ENCODE measurements at places on chromosomes 12 and 14.
A peak's percentile ranks its signal among the peaks of the same experiment; 100 is the strongest.

- DNase-seq = no peak
Observed at GRCh38 chr12:80580254-80580653, 127.2 kb upstream of the MYF6 start.

GRCh38 chr14:82778601-82779000 lies 1244.9 kb upstream of the SEL1L start:
- no peak for DNase-seq

- no peak for DNase-seq
Observed at GRCh38 chr12:20234474-20234873, 133.9 kb upstream of the PDE3A start.

GRCh38 chr12:113405694-113406093 lies 2.0 kb upstream of the SDS start:
- DNase-seq = no peak

GRCh38 chr12:46874642-46875041 lies 48.8 kb upstream of the SLC38A4 start:
- no peak for DNase-seq

DNA sequence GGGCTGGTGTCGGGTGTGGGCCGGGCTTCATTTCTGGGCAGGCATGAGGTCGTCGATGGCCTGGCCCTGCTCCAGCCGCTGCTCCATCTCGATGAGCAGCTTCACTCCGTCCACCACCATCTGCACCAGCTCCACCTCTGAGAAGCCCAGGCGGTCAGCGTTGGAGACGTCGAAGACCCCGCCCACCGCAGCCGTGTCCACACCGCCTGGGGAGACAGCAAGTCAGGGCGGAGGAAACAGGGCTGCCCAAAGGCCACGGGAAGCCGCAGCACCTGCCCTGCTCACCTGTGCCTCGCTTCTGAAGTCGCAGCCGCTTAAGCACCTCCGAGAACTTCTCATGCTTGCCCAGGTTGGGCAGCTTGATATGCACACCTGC lies 2.8 kb downstream of the CKB start:
- no peak for DNase-seq

- DNase-seq = no peak
Observed at GRCh38 chr12:47980197-47980596, 16.8 kb downstream of the TMEM106C start.

GRCh38 chr12:30251546-30251945 lies 444.1 kb downstream of the IPO8 start:
- DNase-seq = no peak

DNA sequence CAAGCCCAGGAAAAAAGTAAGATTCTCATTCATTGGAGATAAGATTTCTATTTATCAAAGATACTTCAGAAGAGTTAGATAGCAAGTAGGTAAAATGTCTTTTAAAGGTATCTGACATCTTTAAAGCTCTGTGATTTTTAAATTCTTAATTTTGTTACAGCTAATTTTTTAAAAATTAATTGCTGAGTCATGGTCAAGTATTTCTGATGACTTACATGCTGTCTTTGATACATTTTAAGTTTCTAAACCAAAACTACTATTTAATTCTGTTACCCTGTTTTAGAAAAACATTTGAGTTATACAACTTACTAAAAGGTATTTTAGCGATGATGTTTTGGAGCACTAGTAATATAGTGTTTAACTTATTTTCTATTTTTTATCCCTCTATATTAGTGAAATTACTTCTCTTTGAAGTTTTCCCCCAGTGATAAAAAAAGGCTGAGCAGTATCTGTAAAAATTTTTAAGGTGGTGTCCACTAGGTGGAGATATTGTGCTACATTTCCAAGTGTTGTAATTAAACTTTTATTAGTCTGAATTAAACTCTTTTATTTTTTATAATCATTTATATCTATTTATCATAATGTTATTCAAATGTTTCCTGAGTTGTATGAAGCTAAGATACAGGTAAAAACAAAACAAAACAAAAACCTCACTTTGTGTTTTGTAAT lies 11.5 kb downstream of the ALG10 start:
- no peak for DNase-seq

GRCh38 chr14:51093371-51094281 lies 1.3 kb downstream of the TRIM9 start:
- peak; percentile 76 for DNase-seq

DNA sequence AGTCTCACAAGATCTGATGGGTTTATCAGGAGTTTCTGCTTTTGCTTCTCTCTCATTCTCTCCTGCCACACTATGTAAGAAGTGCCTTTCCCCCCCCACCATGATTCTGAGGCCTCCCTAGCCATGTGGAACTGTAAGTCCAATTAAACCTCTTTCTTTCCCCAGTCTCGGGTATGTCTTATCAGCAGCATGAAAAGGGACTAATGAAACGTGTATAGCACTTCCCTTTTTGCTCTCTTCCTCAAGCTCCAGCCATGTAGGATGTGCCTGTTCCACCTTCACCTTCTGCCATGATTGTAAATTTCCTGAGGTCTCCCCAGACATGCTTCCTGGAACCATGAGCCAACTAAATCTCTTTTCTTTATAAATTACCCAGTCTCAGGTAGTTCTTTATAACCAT lies 7.0 kb upstream of the CRACR2A start:
- no peak for DNase-seq

- DNase-seq = no peak
Observed at GRCh38 chr12:63042646-63043045, 107.7 kb upstream of the PPM1H start.

- no peak for DNase-seq
Observed at GRCh38 chr12:77777274-77777673, 53.4 kb upstream of the NAV3 start.

- DNase-seq = no peak
Observed at GRCh38 chr14:26729851-26730250, 132.0 kb upstream of the NOVA1 start.

DNA sequence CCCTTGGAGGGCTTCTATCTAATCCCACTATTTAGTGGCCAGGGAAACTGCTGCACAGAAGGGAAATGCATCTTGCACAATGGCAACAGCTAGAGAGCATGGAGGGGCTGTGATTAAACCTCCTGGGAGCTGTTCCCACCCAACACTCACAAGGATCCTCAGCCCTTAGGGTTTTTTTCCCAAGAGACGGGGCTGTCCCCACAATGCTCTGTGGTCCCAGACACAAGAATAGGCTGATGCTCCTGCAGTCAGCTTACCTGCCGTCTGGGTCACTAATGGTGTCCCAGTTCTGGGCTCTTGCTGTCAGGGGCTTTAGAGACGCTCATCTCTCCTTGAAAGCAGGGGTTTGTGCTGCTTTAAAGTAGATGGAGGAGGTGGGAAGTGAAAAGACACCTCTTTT lies 4.6 kb downstream of the SERPINA1 start:
- no peak for DNase-seq

GRCh38 chr14:92492258-92492657 lies 21.3 kb upstream of the RIN3 start:
- no peak for DNase-seq

DNA sequence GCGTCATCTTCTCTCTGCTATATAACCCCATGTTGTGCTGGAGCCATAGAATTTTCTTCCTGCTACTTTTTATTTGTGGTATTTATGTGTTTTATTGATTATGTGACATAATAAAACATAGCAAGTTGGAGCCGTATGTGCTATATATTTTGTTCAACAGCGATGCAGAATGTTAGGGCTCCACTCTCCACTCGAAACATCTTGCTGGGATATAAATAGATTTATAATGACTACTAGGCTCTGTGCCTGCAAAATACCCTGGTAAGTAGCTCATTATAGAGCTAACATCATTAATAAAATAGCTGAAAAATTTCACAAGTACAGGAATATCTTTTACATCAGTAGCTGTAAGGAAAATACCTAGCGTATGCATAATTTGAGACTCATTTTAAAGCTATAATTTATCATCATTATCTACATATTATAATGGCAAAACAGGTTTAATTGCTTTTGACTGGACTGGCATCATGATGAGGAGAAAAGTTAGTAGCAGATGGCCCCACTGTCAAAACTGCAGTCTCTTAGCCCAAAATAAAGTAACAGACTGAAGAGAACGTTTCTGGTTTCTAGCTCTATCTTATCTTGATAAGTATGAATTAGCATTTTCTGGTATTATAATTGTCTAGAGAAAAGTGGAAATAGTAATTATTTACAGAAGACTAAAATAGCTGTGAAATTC lies 263.0 kb downstream of the NEDD1 start:
- no peak for DNase-seq

DNA sequence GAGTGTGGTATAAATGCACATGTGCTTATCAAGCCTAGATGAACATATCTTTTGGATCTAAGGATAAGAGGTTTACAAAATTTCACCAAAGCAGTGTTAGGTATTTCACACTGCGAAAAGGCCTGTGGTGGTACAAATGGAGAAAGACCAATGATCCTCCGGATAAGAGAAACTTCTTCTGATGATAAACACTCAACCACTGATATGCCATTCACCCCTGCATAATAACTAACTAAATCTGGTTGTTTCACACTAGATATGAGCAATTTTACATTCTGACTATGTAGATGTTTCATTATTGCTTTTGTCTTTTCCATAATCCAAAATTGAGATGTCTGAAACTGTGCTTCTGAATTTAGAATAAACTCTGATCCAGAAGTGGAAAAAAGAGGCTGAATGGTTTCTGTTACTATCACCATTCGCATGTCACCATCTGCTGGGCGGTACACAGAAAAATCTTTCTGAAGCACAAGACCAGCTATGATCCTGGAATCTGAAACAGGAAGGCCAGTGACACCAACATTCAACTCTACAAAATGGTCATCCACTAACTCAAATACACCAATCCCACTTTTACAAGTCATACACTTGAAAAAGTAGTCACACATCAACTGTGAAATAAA lies 1.3 kb downstream of the BBS10 start:
- DNase-seq = no peak

- DNase-seq = no peak
Observed at GRCh38 chr12:95054206-95054605, 19.2 kb downstream of the NR2C1 start.

GRCh38 chr14:22848351-22849164 lies 12.2 kb downstream of the MMP14 start:
- no peak for DNase-seq

GRCh38 chr12:67525617-67525884 lies 123.0 kb upstream of the DYRK2 start:
- no peak for DNase-seq

Data from hypothalamus (tissue), 51 donors.